NCI-H226 (cell line): ENCODE measurements at places on chromosomes 3 and 15.

GRCh38 chr3:21621181-21621651 lies 129.8 kb downstream of the ZNF385D start:
- peak; percentile 11 for DNase-seq

GRCh38 chr3:54240-54639 lies 142.3 kb upstream of the CHL1 start:
- no peak for DNase-seq

DNA sequence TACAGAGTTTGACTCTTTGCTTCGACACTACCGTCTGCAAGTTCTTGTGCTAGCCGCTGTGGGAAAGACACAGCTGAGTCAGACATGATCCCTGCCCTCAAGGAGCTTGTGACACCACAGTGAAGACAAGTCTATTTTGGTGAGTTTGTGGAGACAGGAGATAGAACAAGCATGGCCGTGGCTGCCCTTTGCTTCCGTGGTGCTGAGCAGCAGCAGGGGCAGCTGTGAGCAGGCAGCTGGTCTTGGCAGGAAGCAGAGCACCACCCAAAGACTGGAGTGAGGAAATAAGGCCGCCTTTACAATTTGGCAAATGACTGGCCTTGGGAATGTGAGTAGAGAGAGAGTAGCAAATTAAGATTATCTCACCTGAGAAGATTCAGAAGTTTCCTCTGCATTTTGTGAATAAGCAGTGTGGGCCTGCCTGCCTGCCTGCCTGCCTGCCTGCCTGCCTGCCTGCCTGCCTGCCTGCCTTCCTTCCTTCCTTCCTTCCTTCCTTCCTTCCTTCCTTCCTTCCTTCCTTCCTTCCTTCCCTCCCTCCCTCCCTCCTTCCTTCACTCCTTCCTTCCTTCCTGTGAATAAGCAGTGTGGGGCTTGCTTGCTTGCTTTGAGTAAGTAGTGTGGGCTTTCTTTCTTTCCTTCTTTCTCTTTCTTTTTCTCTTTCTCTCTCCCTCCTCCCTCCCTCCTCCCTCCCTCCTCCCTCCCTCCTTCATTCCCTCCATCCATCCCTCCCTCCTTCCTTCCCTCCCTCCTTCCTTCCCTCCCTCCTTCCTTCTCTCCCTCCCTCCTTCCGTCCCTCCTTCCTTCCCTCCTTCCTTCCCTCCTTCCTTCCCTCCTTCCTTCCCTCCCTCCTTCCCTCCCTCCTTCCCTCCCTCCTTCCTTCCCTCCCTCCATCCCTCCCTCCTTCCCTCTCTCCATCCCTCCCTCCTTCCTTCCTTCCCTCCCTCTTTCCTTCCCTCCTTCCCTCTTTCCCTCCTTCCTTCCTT lies 1.6 kb upstream of the GCNT3 start:
- no peak for DNase-seq

GRCh38 chr3:74606996-74607395 lies 7.5 kb downstream of the CNTN3 start:
- no peak for DNase-seq

- peak; percentile 68 for DNase-seq
These were observed 72.7 kb downstream of the ZNF621 start for GRCh38 chr3:40597441-40597840.

GRCh38 chr15:40306371-40306770 lies 1.4 kb downstream of the PLCB2 start:
- no peak for DNase-seq

GRCh38 chr15:81807806-81808205 lies 238.0 kb downstream of the MEX3B start:
- no peak for DNase-seq

DNA sequence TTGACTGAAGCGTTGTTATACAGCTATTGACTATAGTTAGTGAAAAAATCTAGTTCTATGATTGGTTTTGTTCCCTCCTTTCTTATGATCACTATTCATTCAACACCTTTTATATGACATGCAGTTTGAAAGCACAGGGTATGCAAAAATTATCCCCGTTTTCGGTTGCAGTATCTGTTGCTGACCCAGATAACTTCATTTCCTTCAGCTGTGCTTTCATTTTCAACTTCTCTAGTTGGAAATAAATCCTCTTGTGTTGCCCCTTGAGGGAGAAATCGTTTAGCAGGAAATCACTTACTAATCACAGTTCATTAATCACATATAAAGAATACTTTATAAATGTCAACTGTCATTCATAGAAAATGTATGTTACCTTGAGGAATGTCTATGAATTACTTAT lies 55.1 kb downstream of the MBNL1 start:
- DNase-seq: no peak

DNA sequence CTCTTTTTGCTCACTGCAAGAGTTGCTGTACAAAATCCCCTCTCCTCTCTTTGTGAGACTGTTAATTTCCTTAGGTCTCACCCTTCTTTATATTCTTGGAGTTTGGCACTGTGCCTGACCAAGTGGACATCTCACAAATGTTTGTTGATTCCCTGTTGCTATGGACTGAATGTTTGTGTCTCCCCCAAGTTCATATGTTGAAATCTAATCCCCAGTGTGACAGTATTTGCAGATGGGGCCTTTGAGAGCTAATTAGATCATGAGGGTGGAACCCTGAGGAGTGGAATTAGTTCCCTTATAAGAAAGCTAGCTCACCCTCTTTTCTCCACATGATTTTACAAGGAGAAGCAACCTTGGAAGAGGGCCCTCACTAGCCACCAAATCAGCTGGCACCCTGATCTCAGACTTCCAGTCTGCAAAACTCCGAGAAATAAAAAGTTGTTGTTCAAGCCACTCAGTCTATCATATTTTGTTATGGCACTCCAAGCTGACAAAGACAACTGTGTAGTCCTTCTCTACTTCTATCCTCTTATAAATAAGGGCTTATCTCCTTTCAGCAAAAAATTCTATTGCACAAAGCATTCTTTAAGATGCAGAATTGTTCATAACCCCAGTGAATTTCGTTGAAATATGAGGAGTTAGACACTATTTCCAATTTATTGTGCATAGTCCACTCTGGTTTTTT lies 65.5 kb upstream of the NPHP3 start:
- DNase-seq: peak; percentile 3

DNA sequence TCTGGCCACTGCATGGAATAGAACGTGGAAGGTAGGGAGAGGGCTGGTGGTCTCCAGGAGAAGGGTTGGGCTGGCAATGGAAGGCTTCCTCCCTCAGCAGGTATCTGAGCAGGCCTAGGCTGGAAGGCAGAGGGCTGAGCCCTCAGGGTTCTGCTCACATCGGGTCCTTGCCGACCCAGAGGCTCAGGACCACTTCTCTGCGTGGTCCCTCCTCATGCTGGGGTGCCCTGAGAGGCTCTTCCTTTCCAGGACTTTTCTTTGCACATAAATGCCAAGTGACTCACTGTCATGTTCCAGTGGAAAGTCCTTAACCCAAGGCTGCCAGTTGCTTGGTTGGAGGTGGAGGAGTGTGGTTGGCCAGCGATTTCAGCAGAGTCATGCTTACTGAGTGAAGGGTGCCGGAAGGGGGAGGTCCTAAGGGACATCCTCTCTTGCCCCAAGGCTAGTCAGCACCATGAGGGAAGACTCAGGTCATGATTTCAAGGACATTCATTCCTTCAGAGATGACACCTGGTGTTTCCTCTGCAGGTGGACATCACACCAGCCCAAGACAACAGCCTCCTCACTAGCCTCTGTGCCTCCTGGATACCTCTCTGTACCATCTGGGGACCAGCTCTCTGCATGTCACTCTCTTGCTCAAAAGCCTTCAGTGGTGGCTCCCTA lies 8.2 kb downstream of the SLC6A6 start:
- peak; percentile 68 for DNase-seq

DNA sequence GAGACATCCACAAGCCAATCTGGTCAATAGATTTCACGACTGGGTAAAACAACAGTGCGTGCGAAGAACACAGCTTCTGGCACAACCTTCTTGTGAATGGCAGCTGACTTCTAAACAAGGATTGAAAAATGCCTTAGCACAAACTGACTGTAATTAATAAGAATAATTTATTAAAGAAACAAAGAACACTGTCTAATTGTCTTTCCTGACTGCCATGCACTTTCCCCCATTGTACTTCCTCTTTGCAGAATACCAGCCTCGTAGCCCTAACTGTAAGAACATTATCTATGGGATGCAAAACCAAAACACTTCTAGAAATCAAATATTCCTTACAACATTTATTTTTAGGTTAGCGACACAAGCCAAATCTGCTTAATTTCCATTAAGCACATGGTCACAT lies 6.5 kb downstream of the FOXP1 start:
- no peak for DNase-seq

GRCh38 chr3:189967254-189967865 lies 153.3 kb downstream of the P3H2 start:
- DNase-seq: peak; percentile 20

GRCh38 chr3:61520966-61521628 lies 40.3 kb upstream of the PTPRG start:
- DNase-seq: no peak

- DNase-seq: no peak
These were observed 57.9 kb downstream of the ST3GAL6 start for GRCh38 chr3:98821063-98821462.

GRCh38 chr15:64096668-64097384 lies 1.0 kb downstream of the SNX1 start:
- peak; percentile 22 for DNase-seq

DNA sequence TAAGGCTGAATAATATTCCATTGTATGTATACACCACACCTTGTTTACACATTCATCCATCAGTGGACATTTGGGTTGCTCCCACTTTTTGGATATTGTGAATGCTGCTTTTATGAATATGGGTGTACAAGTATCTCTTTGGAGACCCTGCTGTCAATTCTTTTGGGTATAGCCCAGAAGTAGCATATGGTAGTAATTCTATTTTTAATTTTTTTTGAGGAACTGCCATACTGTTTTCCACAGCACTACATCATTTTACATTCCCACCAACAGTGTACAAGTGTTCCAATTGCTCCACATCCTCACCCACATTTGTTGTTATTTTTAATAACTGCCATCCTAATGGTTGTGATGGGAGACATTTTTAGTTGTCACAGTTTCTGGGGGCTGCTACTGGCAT lies 69.9 kb upstream of the PSMD6 start:
- no peak for DNase-seq

DNA sequence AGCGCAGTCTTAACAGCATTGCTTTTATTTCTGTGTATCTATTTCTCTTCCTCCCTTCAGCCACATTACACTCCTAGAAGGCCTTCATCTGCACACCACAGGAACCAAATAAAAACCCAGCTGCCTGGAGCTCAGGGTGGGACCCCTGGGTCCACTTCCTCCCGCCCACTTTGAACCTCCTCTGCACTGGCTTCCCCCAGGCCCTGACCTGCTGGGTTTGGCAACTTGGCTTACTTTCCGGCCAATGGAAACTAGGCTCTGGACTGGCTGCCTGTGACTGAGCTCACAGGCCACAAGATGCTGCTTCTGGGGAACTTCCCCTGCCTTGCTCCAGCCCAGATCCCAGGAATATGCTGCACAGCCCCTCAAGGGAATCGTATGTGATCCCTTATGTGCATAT lies 89.8 kb downstream of the SEMA5B start:
- no peak for DNase-seq

DNA sequence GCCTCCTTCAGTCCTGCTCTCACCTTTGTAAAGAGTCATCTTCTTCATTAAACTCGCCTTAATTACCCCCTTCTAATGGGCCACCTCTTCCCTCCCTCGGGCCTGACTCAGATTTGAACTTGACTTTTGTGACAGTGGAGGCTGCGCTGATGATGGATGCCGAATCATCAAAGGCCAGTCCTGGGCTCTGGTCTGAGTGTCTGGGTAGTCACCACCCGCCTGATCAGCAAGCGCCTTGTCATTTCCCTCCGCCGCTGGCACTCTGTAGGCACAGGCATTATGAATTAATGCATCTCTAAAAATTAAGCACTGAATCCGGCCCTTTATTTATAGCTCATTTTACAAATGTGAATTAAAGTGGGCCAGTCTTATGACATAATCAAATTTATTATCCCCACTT lies 116.7 kb upstream of the PROK2 start:
- DNase-seq: no peak

DNA sequence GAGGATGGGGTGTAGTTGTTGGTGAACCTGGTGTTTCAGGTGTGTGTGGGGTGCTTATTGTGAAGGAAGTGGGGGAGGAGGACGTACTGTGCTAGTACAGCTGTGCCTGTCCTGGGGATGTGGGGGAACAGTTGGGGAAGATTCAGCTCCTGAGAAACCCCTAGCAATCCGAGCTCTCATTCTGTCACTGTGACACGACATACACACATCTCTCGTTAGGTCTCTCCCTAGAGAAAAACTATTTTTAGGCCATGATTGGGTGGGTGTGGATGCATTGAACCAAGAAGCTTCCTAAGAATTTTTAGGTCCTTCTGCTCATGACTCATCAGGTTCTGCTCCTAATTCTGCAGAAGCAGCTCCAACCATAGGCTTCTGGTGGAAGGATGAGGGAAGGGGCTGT lies 54.3 kb downstream of the SLC30A4 start:
- no peak for DNase-seq

DNA sequence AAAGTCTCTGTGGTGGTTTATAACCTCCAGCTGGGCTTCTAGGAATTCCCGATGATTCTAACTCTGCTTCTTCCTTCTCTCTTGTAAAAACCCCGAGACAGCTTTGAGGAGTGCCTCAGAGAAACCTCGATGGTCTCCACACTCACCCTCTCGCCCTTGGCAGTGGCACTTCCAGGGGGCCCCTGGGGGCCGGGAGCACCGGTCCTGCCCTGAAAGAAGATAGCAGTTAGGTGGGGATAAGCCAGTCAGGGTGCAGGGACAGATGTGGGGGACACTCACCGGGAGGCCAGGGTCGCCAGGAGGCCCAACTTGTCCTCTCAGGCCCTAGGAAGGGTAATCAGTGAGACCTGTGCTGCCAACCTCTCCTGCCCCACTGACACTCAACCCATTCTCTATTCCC lies 9.7 kb downstream of the COL7A1 start:
- DNase-seq: no peak

GRCh38 chr3:120524171-120524923 lies 71.8 kb upstream of the NDUFB4 start:
- DNase-seq: no peak
